HS-27A (cell line): ENCODE measurements at places on chromosomes 12 and 14.

DNA sequence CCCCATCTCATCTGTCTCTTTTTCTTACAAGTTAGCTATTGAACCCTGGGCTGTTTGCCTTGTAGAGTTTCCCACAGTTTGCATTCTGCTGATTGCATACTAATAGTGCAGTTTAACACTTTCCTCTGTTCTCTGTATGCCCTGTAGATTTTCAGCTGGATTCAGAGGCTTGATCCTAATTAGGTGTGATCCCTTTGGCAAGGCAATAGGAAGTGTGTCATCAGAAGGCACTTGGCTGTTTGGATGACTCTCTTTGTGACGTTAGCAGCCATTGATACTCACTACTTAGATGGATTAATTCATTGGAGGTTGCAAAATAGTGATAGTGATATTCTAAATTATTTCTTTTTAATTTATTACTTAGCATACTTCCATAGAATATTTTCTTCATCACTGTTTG is 33.6 kb downstream of the FUT8 start:
- DNase-seq = no peak

DNA sequence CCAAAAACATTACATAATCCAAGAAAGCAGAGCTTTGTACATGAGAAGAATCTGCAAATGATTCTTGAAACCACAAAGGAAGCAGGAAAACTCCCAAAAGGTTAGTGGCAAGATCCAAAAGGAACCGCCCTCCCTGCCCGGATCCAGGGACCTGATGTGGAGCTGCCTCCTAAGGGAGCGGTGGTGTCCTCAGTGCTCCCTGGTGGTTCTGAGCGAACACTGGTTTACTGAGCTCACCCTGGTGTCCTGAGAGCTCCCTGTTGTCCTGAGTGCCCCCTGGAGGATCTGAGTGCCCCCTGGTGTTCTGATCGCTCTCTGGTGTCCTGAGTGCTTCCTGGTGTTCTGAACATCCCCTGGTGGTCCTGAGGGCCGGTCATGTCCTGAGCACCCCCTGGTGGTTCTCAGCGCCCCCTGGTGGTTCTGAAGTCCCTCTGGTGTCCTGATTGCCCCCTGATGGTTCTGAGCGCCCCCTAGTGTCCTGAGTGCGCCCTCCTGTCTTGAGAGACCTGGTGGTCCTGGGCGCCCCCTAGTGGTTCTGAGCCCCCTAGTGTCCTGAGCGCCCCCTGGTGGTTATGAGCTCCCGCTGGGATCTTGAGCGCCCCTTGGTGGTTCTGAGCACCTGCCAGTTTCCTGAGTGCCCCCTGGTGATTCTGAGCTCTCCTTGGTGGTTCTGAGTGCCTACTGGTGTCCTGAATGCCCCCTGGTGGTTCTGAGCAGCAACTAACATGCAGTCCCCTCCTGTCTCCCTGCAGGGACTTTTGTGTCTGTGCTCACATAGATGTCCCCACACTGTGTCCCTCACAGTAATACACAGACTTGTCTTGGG is 891.1 kb downstream of the TMEM121 start:
- no peak for DNase-seq

- DNase-seq = no peak
Measured at GRCh38 chr12:26795910-26796309, 37.1 kb downstream of the ITPR2 start.

GRCh38 chr14:41505491-41505890 is 101.2 kb upstream of the LRFN5 start:
- no peak for DNase-seq

GRCh38 chr14:87002776-87003175 is 990.2 kb downstream of the GALC start:
- DNase-seq = no peak

DNA sequence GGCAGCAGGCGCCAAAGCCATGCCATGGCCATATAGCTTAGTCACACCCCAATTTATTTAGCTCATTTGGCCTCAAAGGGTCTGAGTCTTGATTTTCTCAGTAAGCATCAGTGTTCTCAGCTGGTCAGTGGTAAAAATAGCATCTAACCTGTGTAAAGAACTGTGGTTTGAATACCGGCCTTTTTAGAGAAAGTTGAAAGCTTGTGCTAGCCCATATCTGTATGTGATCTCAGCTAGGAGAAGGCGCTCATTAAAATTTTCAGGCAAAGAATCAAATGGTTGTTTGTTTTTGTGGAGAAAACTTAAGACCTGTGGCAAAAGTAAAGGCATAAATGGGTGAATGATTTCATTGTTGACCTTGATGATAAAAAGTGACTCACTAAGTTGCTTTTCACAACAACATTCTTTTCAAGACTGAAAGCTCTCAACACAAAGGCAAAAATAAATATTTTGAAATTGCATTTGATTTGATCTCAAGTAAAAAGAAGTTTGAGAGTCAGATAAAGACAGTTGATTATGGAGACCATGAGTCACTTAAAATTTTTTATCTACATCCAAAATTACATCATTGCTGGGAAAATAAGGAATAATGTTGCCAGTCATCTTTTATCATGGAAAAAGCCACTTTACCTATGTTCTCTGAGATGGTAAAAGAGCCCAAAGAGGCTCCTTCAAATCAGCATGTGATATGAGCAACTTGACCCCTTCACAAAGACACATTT is 128.5 kb upstream of the RGS6 start:
- DNase-seq = no peak

GRCh38 chr14:56751471-56751870 is 58.8 kb downstream of the OTX2 start:
- no peak for DNase-seq

DNA sequence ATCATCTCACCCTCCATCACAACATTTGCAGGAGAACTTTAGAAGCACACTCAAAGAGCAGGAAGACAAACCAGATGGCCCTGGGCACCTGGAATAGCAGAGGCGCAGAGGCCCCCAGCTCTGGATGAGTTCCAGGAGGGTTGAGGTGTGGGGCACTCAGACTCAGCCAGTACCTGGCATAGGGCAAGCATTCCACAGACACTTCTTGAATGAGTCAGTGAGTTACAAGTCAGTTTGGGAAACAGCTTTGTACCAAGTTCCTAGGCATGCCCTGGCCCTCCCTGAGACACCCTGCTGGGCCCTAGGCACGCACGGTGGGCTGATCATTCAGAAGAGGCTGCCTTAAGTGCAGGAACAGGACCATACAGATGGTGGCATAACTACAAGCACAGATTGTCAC is 54.3 kb downstream of the MAP3K9 start:
- peak; percentile 51 for DNase-seq

DNA sequence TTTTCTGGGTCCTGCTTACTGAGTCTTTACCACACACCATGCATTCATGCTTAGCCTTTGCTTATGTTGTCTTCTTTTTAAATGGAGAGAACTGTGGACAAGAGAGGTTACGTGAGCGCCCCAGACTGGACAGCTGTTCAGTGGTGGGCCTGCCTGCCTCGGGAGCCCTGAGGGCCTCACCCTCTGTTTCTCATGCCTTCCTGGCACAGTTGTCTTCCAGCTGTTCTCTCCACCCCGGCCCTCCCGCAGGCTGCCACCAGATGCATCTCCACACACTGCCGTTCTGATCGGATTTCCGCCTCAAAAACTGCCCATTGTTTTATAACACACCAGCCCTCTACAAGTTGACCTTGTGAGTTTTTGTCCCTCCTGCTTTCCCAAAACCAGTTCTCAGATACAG is 100.8 kb downstream of the SAMD4A start:
- no peak for DNase-seq

DNA sequence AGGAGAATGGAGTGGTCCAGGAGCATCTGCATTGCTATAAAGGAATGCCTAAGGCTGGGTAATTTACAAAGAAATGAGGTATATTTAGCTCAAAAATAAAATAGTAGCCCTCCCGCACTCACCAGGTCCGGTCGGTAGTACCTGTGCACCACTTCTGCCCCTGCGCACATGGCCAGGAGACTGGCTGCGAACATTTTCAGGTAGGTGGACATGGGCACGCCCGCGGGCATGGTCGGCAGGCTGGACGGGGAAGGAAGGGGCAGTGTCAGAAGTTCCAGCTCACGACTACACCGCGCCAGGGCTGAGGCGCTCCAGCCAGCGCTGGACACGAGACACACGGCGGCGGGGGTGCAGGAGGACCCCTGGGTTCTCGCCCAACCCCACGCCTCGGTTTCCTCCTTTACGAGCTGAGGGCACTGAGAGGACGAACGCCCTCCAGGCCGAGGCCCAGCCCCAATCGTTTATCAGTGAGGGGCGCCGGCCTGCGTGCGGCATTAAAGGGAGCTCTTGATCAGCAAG is 9.1 kb upstream of the TDG start:
- DNase-seq = no peak

- peak; percentile 88 for DNase-seq
Measured at GRCh38 chr14:51398898-51399297, 158.9 kb downstream of the TMX1 start.

GRCh38 chr14:52877628-52878027 is 73.2 kb downstream of the FERMT2 start:
- DNase-seq = no peak

DNA sequence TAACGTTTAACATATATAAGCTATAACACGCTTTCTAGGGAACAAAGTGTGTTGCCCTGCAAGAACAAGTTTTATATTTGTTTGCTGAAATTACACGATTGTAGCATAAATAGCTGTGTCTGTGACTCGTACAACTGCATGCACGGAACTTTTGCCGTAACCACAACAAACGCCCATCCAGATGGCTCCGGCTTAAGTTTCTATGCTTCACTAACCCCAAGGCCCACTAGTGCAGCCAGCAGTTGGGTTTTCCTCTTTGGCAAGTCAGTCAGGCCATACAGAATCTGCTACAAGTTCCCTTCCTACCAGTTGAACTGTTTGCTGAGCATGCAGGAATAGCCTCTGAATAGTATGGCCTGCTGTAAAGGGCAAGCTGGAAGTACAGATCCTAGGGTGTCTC is 12.1 kb downstream of the CSRP2 start:
- DNase-seq = no peak

GRCh38 chr14:65250162-65250495 is 147.8 kb upstream of the MAX start:
- no peak for DNase-seq

DNA sequence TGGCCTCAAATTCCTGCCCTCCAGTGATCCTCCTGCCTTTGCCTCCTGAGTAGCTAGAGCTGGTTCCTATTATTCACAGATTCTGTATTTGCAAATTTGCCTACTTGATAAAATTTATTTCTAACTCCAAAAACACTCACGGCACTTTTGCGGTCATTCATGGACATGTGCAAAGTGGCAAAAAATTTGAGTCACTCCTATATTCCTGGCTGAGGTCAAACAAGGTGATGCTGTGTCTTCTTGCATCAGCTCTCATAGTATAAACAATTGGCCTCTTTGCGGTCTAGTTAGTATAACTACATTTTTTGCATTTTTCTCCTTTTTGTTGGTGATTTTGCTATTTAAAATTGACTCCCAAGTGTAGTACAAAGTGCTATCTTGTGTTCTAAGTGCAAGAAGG is 24.7 kb downstream of the ATF1 start:
- DNase-seq = peak; percentile 91

DNA sequence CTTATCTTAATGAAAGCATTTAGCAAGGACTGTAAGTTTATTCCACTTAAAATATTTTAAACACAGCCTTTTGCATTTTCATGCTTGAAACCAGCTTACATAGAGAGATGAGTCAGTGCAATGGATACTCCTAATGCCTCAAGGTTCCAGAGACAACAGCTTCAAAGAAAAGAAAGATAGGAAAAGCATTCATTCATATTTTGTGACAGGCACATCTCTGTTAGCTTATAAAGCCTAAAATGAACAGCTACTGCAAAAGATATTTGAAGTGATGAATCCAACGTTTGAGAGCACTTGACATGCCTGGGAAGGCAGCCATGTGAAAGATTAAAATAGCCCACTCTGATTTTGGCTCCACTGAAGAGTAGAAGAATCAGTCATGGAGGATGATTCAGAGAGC is 814.5 kb downstream of the RPS29 start:
- DNase-seq = no peak

- no peak for DNase-seq
Measured at GRCh38 chr12:75550401-75551240, 39.2 kb upstream of the KRR1 start.

GRCh38 chr14:96666088-96666487 is 131.1 kb upstream of the VRK1 start:
- DNase-seq = no peak

DNA sequence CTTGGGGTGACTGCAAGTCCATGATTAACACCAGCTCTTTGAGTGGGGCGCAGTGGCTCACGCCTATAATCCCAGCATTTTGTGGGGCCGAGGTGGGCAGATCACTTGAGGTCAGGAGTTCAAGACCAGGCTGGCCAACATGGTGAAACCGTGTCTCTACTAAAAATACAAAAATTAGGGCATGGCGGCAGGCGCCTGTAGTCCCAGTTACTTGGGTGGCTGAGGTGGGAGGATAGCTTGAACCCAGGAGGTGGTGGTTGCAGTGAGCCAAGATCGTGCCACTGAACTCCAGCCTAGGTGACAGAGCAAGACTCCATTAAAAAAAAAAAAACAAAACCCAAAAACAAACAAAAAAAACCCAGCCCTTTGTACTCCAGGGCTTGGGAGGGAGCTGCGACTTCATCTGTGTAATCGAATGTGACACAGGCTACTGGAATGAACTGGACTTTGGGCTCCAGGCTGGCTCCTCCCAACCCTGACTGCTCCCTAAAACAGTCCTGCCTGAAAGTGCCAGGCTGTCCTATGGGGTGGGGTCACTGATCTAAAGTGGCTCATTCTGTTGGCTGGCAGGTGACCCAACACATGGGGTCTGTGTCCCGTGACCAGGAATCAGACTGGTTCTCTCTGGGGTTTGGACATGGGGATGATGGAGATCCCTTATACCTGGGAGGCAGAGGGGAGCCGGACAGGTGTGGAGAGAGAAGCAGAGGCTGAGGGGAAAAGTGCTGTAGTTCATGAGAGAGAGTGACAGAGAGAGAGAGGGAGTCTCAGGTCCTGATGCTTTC is 9.3 kb upstream of the C12orf43 start:
- DNase-seq = no peak

DNA sequence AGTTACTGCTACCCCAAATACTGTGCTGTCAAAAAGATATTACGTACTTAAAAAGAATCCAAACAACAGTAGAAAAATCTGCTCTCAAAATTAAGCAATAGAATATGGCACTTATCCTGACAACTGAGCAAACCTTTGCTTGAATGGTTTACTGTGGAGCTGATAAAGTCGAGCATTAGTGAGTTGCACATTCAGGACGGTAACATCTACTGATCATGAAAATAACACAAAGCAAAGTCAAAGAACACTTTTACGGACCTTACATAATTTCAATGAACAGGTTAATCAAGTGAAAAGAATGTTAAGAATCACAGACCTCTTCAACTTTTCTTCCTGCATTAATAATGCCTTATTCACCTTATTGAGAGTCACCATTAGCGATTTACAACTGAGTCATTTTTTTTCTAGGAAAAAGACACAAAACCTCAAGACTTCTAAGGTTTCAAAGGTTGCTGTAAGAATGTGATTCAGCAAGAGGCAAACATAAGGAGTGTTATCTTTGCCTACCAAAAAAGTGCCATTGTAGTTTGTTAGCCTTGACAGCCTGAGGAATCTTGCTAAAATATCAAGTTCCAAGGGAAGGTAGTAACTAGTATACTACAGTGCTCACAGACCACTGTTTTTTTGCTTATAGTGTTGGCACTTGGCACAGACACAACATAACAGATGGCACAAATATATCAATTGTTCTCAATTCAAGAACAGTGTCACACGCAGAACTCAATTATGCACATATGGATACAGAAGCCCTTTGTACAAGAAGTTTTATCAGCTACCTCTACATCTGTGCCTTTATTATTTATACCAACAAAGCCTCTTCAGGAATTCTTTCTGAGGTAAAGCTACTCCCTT is 334.2 kb upstream of the RPL10L start:
- DNase-seq = no peak
